Osteoblast (primary cell): ENCODE measurements at places on chromosomes 3 and 15. TPM values are rescaled to one million over a fixed set of nuclear protein-coding genes. Genes with fewer than 3 reads are reported as not detected.

GRCh38 chr15:62940093-62940754, 102.3 kb upstream of the TPM1 start:
- no peaks in the 10 kb centered on the region for H3K27me3 ChIP-seq
- peak overlapping the region; percentile 20 for H3K4me3 ChIP-seq
- peaks cover 33% of the 10 kb centered on the region for H3K4me1 ChIP-seq
- peak overlapping the region; percentile 87 for H3K27ac ChIP-seq

The PARP15 gene
- total RNA-seq = 3.2 and 3.6 TPM in 2 replicates

The TGFBR2 gene
- 118 and 162 TPM in 2 replicates for total RNA-seq

DNA sequence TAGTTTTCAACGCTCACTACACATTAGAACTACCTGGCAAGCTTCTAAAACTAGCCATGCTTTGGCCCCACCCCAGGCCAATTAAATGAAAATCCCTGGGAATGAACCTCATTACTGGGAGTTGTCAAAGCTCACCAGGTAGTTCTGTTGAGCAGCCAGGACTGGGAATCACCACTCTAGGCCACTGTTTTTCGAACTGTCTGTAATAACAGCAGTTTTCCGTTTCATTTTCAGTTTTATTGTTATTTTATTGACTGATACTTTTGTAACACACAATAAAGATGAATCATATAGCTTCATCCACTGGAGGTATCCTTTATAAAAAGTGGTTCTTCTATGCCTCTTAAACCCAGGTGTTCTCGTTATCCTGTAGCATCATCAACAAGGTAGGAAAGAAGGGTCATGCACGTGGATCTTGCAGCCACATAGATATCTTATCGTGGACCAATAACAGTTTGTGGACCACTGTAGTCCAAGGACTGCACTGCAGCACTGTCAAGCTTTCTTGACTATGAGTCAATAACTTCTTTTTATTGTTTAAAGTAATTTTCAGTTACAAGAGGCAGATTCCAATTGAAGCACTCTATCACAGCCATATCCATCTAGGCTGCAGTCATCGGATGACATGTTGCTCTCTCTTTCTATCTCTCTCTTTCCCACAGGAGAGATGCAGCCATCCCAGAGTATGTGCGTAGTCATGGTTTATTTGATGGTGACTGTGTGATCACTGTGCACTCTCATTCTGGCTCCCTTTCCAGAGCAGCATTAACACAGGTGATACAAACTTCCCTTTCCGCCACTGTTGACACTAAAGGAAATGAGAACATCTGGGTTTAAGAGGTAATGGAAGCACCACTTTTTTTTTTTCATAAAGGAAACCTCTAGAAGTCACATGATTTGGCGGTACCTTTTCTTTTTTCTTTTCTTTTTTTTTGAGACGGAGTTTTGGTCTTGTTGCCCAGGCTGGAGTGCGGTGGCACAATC, 39.0 kb upstream of the BLM start:
- peak; percentile 62 for DNase-seq
- no peaks in the 10 kb centered on the region for H3K36me3 ChIP-seq
- peaks cover 22% of the 10 kb centered on the region for H3K4me1 ChIP-seq
- H3K4me3 ChIP-seq = no peak overlapping the region
- H3K27ac ChIP-seq = no peak overlapping the region
- H3K27me3 ChIP-seq = no peaks in the 10 kb centered on the region

The SLC49A4 gene
- 41.8 and 43.4 TPM in 2 replicates for total RNA-seq

DNA sequence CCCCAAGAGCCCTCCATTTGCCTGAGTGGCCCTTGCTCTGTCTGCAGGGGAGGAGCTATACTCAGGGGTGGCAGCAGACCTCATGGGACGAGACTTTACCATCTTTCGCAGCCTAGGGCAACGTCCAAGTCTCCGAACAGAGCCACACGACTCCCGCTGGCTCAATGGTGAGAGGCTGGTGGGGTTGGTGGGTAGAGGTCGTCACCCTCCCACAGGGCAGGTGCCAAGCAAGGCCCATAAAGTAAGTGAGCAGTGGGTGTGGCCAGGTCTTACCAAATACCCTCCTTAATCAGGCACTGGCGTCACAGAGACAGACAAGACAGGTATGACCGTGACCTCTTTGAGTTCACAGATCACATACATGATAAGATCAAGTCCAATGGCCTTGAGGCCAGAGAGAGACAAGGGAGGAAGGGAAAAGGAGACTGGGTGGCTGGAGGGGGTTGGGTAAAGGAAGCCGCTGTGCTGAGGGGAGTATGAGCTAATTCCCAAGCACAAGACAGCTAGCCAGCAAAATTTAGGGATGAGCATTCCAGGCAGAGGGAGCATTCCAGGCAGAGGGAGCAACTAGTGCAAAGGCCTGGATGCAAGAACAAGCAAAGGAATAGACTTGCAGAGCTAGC, 2.5 kb downstream of the SEMA3B start:
- H3K27ac ChIP-seq = no peak overlapping the region
- no peak overlapping the region for H3K4me3 ChIP-seq
- H3K27me3 ChIP-seq = no peaks in the 10 kb centered on the region
- H3K36me3 ChIP-seq = no peaks in the 10 kb centered on the region

- peaks cover 38% of the 10 kb centered on the region for H3K4me1 ChIP-seq
- peak overlapping the region; percentile 75 for H3K4me3 ChIP-seq
- H3K27ac ChIP-seq = peak overlapping the region; percentile 90
- DNase-seq = no peak
- no peaks in the 10 kb centered on the region for H3K36me3 ChIP-seq
Observed at GRCh38 chr15:38073178-38073946, 138.9 kb downstream of the TMCO5A start.

The SLC22A14 gene
- 0.29 and 0.36 TPM in 2 replicates for total RNA-seq

DNA sequence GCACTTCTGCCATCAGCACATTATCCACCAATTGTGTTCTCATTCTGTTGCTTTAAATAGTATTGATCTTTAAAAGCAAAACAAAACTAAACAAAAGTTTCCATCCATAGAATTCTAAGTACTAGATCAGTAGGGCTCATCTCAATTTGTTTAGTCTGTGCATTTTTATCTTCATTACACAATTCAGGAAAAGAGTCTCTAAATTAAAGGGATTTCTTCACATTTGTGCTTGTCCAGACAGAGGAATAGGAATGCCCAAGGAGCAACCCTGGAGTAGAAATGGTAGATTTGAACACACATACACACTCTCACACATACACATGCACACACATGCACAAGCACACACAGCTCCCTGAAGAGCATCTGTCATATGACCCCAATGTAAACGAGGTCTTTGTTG, 21.4 kb downstream of the LMCD1 start:
- H3K4me1 ChIP-seq = peaks cover 40% of the 10 kb centered on the region
- no peak for DNase-seq
- H3K4me3 ChIP-seq = no peak overlapping the region

The RAB11A gene
- total RNA-seq = 55.7 and 68.0 TPM in 2 replicates

The PARP9 gene
- total RNA-seq = 29.2 and 33.3 TPM in 2 replicates

- peak overlapping the region; percentile 97 for H3K27ac ChIP-seq
- peak; percentile 84 for DNase-seq
- no peak overlapping the region for H3K4me3 ChIP-seq
- peaks cover 58% of the 10 kb centered on the region for H3K4me1 ChIP-seq
- no peaks in the 10 kb centered on the region for H3K27me3 ChIP-seq
Observed at GRCh38 chr3:171874251-171874681, 31.1 kb downstream of the TMEM212 start.

GRCh38 chr3:121443456-121443855, 102.3 kb downstream of the POLQ start:
- H3K4me3 ChIP-seq = no peak overlapping the region
- no peak for DNase-seq
- H3K27me3 ChIP-seq = no peaks in the 10 kb centered on the region
- H3K27ac ChIP-seq = no peak overlapping the region
- H3K4me1 ChIP-seq = no peaks in the 10 kb centered on the region

- H3K27me3 ChIP-seq = no peaks in the 10 kb centered on the region
- peak; percentile 81 for DNase-seq
- H3K36me3 ChIP-seq = peaks cover 62% of the 10 kb centered on the region
- no peak overlapping the region for H3K4me3 ChIP-seq
Observed at GRCh38 chr15:101647251-101647650, 4.9 kb downstream of the TM2D3 start.

- peaks cover 8% of the 10 kb centered on the region for H3K4me1 ChIP-seq
- H3K27ac ChIP-seq = no peak overlapping the region
- no peak for DNase-seq
- no peaks in the 10 kb centered on the region for H3K27me3 ChIP-seq
- no peaks in the 10 kb centered on the region for H3K36me3 ChIP-seq
Observed at GRCh38 chr3:187978433-187979011, 175.4 kb upstream of the LPP start.

DNA sequence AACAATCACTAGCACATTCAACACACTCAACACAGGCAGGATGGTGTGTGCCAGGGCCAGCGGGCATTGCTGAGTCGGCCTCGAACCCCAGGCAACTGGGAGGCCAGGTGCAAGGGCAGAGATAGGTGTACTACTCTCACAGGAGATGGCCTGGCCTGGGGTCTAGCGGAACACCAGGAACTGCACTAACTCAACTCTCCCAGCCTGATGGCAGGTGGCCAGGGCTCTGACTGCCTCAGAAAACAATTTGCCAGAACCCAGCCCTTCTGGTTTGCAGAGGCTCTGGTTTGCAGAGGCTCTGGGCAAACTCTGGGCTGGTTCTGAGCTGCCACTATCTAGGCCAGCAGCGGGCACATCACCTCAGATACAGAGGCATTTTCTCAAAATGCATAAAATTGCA, 229.2 kb upstream of the CHRNA7 start:
- no peak overlapping the region for H3K4me3 ChIP-seq
- no peak for DNase-seq
- no peak overlapping the region for H3K27ac ChIP-seq
- H3K36me3 ChIP-seq = no peaks in the 10 kb centered on the region

The C2CD4B gene
- total RNA-seq = not detected in 2 replicates

- peaks cover 22% of the 10 kb centered on the region for H3K4me1 ChIP-seq
- no peaks in the 10 kb centered on the region for H3K36me3 ChIP-seq
- H3K27me3 ChIP-seq = peaks cover 51% of the 10 kb centered on the region
- peak overlapping the region; percentile 81 for H3K4me3 ChIP-seq
- H3K27ac ChIP-seq = no peak overlapping the region
Observed at GRCh38 chr3:43994657-43995546, 246.8 kb upstream of the TOPAZ1 start.

DNA sequence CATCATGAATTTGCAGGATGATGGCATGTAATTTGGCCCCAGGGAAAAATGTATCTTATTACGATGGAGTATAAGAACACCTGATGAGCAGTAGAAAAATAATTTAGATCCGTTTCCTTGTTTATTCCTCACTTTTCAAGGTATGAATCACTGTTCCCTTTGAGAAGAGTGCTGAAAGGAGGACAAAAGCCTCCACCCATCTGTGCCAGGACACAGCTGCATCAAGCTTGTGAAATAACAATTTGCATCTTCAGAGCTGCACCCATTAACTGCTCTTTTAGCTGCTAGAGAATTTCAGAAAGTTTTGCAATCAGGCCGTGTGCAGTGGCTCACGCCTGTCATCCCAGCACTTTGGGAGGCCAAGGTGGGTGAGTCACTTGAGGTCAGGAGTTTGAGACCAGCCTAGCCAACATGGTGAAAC, 9.6 kb downstream of the CLDND1 start:
- H3K27ac ChIP-seq = no peak overlapping the region
- H3K4me3 ChIP-seq = no peak overlapping the region
- H3K27me3 ChIP-seq = no peaks in the 10 kb centered on the region
- peaks cover 4% of the 10 kb centered on the region for H3K4me1 ChIP-seq
- no peak for DNase-seq

DNA sequence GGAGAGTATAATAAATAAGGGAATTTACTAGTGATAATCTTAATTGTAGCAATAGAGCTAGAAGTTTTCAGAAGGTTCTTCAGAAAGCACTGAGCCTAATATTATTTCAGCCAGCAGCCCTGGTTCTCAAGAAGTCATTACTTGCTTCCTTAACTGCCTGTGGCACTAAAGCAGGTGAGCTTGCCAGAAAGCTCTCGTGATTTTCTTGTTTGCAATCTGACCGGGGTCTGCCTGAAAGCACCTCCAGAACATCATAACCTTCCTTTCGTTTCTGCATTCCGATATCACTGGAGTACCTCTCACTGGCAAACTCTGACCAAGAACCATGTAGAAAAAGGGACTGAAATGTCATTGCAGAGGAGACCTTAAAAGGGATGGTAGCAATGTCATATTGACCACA, 510.3 kb downstream of the ZIC1 start:
- no peak overlapping the region for H3K4me3 ChIP-seq
- no peaks in the 10 kb centered on the region for H3K27me3 ChIP-seq
- DNase-seq = no peak

GRCh38 chr3:196418601-196419000, 13.6 kb downstream of the UBXN7 start:
- peaks cover 5% of the 10 kb centered on the region for H3K4me1 ChIP-seq
- H3K27ac ChIP-seq = no peak overlapping the region
- no peaks in the 10 kb centered on the region for H3K36me3 ChIP-seq
- no peaks in the 10 kb centered on the region for H3K27me3 ChIP-seq
- no peak for DNase-seq
- H3K4me3 ChIP-seq = no peak overlapping the region

- H3K36me3 ChIP-seq = no peaks in the 10 kb centered on the region
- H3K4me3 ChIP-seq = no peak overlapping the region
- no peaks in the 10 kb centered on the region for H3K27me3 ChIP-seq
- no peak overlapping the region for H3K27ac ChIP-seq
- no peaks in the 10 kb centered on the region for H3K4me1 ChIP-seq
Observed at GRCh38 chr15:39756806-39757522, 25.7 kb downstream of the FSIP1 start.

GRCh38 chr15:50287324-50288116, 22.0 kb upstream of the HDC start:
- no peaks in the 10 kb centered on the region for H3K27me3 ChIP-seq
- H3K27ac ChIP-seq = no peak overlapping the region
- no peaks in the 10 kb centered on the region for H3K4me1 ChIP-seq
- peaks cover 15% of the 10 kb centered on the region for H3K36me3 ChIP-seq
- H3K4me3 ChIP-seq = no peak overlapping the region
- no peak for DNase-seq

- no peak for DNase-seq
- no peaks in the 10 kb centered on the region for H3K27me3 ChIP-seq
- H3K27ac ChIP-seq = no peak overlapping the region
- H3K4me3 ChIP-seq = peak overlapping the region; percentile 90
Observed at GRCh38 chr3:184360929-184361531, 375 bp downstream of the CLCN2 start.

DNA sequence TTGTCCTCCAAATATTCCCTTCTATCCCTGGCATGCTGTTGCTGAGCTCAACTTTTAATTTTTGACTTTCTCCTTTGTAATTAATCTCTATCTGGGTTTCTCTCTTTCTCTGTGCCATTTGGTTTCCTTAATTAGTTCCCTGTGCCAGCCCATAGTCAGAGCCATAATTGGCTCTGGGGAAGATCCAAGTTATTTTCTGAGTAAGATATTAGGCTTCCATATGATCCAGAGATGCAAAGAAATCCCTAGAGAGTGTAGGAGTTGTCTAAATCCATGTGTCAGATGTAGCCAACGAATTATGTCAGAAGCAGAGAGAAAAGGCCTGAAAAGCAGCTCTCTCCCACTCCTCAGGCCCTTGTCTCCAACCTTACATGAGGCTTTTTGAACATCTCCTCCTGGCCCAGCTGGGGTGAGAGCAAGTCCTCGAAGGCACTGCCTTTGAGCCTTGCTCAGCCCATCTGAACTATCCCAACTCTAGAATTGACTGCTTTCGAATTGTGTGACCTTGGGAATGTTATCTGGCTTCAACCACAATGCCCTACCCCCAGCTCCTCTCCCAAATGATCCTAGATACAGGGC, 46.4 kb downstream of the MOBP start:
- no peak for DNase-seq
- H3K4me1 ChIP-seq = no peaks in the 10 kb centered on the region
- no peak overlapping the region for H3K27ac ChIP-seq
- H3K27me3 ChIP-seq = no peaks in the 10 kb centered on the region
